ENCODE measurements at places on chromosomes 13 and 19.
A peak's percentile ranks its signal among the peaks of the same experiment; 100 is the strongest.

DNA sequence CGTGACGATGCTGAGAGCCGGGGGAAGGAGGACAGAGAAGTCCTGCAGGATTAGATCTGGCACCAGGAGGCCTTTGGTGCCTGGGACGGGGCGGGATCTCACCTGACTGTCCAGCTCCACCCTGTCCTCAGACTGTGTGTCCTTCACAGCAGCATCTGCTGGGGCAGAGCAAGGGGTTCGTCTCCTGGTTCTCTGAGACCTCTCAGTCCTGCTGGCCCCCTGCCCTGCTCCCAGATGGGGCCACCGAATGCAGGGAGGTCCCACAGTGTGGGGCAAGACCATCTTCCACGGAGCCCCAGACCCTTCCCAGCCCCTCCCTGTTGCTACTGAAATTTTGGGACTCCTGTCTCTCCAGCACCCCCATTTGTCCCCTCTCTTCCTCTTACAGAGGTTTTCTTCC is 4.5 kb downstream of the LILRB3 start:
- DNase-seq, result no peak

DNA sequence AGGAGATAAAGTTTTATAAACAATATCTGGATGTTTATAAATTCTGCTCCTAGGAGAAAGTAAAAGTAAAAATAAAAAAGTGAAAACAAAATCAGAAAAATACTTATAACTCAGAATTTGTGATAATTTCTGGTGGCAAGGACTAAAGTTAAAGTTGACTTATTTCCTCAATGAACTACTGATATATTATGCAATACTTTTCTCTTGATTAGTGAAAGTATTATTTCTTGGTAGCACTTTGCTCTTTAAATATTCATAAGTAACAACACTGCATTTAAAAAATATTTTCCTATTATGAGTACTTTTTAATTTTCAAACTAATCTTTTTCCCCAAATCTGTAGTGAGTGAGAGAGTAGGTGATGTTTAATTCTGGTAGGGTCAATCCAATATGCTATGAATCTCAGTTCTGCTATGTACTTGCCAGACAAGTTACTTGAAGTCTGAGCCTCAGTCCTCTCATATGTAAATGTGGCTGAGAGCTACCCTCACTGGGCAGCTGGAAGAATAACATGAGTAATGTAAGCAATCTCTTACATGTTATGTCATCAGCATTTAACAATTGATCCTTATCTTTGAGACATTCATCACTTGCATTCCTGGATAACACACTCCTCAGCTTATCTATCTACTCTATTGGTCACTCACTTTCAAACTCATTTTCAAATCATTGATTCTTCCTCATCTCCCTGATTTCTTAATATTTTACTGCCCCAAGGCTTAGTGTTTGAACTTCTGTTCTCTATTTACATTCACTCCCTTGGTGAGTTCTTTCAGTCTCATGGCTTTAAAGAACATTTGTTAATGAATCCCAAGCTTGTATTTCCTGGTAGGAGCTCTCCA is 239.0 kb downstream of the RGCC start:
- DNase-seq, result peak; percentile 58

DNA sequence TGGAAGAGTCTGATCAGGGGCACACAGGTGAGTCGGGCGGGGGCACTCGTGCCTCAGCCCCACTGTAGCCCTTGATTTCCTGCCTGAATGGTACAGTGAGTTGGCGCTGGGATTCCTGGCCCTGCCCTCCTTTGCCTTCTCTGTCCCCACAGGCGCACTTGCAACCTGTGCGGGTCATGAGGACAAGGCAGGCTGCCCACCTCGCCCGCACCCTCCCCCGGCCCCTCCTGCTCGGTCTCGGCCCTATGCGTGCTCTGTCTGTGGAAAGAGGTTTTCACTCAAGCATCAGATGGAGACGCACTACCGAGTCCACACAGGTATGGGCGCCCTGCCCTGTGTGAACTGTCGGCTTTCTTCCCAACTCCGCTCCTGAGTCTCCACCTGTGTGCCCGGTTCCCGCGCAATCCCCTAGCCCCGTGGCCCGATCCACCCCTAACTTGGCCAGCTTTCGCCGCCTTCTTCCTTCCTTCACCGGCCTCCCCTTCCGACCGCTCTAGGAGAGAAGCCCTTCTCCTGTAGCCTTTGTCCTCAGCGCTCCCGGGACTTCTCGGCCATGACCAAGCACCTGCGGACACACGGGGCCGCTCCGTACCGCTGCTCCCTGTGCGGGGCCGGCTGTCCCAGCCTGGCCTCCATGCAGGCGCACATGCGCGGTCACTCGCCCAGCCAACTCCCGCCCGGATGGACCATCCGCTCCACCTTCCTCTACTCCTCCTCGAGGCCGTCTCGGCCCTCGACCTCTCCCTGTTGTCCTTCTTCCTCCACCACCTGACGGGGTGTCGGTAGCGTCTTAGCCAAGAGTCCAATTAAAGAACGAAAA is 1.6 kb upstream of the KMT2B start:
- DNase-seq, result peak; percentile 44

DNA sequence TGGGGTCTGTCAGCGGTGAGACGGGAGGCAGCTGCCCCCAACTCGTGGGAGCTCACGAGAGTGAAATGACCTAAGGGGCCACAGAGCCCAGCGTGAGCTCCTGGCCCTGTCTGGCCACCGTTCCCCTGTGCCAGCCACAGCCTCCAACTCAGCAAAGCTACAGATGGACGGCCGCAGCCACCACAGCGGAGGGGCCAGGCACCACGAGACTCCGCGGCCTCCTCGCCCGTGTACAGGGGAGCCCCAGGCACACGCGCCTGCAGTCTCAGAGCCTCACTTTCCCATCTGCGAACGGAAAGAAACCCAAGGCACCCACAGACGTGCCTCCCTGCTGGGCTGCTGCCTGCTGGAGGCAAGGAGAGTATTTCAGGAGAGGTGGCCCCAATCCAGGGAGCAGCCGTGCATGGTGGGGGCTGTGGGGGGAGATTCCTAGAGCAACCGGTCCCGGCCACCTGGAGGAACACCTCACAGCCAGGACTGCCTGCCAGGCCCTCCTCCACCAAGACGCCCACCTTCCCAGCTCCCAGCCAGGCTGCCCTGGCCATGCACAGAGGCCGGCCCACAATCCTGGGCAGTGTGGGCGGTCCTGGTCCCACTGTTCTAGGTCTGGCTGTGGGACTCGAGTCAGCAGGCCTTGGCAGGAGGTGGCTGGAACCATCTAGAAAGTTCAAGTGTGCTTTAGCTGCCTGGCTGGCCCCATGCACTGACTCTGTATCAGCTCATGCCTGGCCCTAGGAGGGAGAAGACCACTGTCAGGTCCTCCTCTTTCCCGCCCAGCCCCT is 1.9 kb downstream of the MKNK2 start:
- no peak for DNase-seq

- no peak for DNase-seq
Measured at GRCh38 chr19:5857203-5858081, 6.2 kb upstream of the FUT3 start.

DNA sequence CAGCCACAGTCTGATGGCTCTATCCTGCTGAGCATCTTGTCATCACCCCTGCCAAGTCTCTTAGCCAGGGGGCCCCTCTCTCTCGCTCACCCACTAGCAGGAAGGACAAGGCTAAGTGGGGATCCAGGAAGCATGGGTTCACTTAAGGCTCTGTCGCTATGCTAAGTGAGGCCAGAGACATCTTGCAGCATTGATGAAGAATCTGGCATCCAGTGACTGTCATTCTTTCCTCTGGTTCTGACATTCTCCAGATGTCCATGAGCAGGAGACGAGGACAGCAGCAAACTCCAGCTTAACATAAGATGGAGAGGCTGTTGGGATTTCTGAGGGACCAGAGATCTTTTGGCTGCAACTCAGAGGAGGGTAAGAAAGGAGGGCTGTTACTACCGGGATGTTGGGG is 230.2 kb downstream of the TSHZ3 start:
- no peak for DNase-seq

GRCh38 chr19:55316646-55317045 is 8.5 kb downstream of the TMEM150B start:
- no peak for DNase-seq

Measured in foreskin fibroblast (primary cell).